ENCODE measurements at places on chromosomes 12 and 14.

GRCh38 chr12:118120579-118121363 lies 15.2 kb upstream of the PEBP1 start:
- DNase-seq, result no peak

DNA sequence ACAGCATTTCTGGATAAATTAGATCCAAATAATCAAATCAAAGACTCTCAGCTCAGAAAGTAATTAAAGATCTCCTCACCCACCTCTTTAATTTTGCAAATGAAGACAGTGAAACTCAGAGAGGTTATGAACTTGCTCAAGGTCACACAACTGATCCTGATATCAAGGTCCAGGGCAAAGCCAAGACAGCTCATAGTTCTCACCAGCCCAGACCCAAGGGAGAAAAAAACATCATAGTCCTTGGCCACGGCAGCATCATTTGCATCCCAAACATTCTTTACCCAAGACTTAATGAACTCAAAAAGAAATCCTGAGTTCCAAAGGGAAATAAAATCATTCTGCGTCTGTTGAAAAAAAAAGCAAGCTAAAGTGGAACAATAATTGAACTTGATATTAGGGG lies 112.1 kb downstream of the DAD1 start:
- no peak for DNase-seq

DNA sequence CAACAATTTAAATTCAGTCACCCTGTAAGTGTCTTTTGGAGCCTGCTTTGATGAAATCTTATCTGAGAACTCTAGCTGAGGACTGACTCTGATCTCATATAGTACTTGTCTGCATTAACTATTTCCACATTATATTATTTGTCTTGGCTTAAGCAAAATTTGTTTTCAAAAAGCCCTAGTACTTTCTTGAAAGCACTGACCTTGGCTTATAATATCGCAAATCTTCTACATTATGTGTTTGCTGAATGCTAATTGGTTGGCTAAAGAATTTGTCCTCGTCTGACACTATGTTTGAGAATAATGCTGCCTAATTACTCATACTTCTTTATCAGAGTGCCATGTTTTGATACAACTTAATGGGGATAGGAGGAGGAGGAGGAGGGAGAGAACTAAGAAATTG lies 46.9 kb upstream of the FLRT2 start:
- DNase-seq, result no peak

DNA sequence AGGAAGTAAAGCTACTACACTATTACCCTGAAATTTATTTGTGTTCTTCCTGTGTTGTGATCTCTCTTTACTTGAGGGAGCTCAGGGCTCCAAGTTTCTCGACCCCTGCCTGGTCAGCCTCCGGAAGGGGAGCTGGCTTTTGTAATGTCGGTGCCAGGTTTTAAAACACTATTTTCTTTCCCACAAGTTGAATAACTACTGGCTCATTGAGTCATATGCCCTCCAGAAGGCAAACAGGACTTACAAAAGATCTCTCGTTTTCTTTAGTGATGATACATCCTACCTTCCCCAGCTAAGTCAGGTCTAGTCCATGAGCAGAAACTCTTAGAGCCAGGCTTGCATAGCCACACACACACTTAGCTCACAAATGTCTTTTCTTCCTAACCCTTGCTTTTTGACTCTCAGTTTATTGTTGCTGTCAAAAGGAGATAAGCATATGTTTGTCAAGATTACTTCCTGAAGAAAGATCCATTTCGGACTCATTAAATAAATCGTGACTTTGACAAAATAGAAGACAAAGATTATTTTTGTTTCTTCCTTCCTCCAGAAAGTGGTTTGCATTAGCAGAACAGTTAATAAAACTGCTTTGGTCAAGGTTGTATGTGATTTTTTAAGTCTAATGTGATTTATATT lies 209.8 kb upstream of the FLRT2 start:
- no peak for DNase-seq

Measured in stimulated activated naive CD4-positive, alpha-beta T cell (primary cell).